ENCODE measurements at places on chromosomes 16 and 17.

DNA sequence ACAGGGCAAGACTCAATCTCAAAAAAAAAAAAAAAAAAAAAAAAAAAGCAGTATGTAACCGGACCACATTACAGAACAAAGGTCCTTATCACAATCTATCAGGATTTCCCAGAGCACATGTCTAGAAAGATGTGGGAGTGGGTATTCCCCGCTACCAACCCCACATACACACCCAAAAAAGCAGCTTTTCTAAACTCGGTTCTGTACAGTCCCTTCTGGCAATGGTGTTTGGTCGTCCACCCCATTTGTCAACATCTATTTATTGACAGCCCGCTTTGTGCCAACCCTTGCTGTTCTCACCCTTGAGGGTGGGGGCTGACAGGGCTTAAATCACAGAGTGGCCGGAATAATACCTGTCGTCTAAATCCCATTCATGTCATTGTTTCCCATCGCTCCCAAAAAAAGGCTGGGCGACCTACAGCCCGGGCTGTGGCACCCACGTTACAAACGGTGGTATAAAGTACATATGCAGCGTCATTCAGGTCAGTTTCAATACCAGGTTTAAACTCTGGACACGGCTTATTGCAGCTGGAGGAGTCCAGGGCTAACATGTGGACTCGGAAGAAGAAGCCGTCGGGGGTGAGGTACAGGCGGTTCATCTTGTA is 3.6 kb downstream of the C17orf58 start:
- no peak for DNase-seq

- DNase-seq: peak; percentile 62
Observed at GRCh38 chr16:787978-788398, at the start of gene RPUSD1. TSS of gene RPUSD1 (minus strand) at chr16:788381. CDS start at chr16:787737, 644 bp downstream.

- no peak for DNase-seq
Observed at GRCh38 chr17:76104140-76104895, 731 bp upstream of the EXOC7 start.

- no peak for DNase-seq
Observed at GRCh38 chr17:13437966-13438779, 163.6 kb downstream of the HS3ST3A1 start.

DNA sequence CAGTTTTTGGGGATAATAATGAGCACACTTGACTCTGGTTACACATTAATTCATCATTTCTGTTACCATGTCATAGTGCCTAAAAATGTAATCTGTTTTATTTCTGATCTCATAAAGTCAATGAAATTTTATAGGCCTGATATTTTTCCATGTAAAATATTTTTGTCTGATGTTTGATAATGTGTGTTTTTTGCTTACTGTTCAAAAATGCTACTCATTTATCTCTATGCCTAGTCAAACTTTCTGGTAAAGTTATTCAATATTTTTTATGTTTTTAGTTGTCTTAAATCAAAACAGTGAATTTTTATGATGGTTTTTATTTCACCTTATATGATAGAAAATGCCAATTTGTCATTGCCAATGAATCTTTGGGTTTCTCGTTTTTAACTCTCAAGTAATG is 147.0 kb downstream of the AHSP start:
- DNase-seq: no peak

DNA sequence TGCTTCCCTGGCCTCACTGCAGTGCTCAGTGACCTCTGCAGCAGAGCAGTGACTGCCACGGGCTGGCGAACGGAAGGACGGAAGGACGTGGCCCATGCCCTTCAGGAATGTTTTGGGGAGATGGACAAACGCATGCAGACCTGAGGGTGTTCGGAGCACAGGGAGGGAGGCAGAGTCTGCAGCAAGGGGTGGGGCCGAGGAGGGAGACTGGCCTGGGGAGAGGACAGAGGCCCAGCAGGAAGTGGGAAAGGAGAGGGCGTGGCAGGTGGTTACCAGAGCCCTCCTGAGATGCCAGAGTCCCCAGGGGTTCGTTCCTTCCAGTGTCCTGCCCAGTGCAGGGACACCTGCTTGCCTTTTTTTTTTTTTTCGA is 21.9 kb downstream of the ADORA2B start:
- DNase-seq: no peak

- DNase-seq: no peak
Observed at GRCh38 chr17:16129441-16130205, 85.7 kb downstream of the NCOR1 start.

DNA sequence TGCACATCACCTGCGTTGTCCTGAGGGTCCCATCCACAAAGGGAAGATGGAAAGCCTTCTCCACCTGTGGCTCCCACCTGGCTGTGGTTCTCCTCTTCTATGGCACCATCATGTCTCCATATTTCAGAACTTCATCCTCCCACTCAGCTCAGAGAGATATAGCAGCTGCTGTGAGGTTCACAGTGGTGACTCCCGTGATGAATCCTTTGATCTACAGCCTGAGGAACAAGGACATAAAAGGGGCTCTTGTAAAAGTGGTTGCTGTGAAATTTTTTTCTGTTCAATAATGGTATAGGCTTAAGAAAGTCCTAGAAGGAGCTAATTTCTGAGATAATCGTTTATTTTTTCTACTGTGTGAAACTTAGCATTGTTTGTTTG is 18.7 kb downstream of the ZNF200 start:
- no peak for DNase-seq

DNA sequence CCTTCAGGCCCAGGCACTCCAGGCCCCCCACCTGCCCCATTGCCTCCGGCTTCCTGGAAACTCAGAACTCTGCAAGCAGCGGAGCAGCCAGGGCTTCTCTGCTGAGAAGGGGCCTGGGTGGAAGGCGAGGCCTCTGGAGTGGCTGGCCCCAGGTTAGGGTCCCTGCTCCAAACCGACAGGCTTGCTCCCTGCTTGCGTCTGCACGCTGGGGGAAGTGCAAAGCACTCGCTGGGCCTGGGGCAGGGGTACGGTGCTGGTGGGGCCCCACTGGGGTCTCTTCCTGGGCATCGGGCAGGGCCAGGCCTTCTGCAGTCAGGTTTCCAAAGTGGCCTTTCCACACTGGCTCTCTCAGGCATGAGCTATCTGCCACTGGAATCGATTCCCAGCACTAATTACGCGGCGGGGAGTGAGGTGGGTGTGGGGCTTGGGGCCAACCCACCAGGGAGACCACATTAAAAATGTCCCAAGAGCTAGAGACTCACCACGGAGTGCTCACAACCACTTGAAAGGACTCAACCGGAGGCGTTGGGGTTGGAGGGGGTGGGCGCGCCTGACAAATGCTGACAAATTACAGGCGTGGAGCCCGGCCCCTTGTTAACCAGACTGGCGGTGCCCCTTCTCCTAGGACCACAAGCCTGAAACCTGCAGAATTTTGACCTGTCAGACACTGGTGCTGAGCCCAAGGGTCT is 17.9 kb downstream of the FAM83G start:
- DNase-seq: no peak

Data from right cardiac atrium (tissue), 5 donors.